Breast epithelium (tissue), 4 donors: ENCODE measurements at places on chromosomes 7 and 10. TPM values are rescaled to one million over a fixed set of nuclear protein-coding genes. Genes with fewer than 3 reads are reported as not detected.

The PTPN20 gene
- total RNA-seq = 5.6 TPM

The WDFY4 gene
- 2.3 TPM for total RNA-seq

The CPA2 gene
- total RNA-seq = not detected

The EFCAB10 gene
- total RNA-seq = not detected

The AUTS2 gene
- total RNA-seq = 81.3 TPM

The AKR1B1 gene
- total RNA-seq = 55.0 TPM

The FOXI2 gene
- not detected for total RNA-seq

The WNT2 gene
- total RNA-seq = 2.4 TPM

The TRIM73 gene
- total RNA-seq = 2.2 TPM

The C7orf57 gene
- not detected for total RNA-seq

- DNase-seq = no peak
Measured at GRCh38 chr7:36895192-36895591, 170.9 kb upstream of the AOAH start.

DNA sequence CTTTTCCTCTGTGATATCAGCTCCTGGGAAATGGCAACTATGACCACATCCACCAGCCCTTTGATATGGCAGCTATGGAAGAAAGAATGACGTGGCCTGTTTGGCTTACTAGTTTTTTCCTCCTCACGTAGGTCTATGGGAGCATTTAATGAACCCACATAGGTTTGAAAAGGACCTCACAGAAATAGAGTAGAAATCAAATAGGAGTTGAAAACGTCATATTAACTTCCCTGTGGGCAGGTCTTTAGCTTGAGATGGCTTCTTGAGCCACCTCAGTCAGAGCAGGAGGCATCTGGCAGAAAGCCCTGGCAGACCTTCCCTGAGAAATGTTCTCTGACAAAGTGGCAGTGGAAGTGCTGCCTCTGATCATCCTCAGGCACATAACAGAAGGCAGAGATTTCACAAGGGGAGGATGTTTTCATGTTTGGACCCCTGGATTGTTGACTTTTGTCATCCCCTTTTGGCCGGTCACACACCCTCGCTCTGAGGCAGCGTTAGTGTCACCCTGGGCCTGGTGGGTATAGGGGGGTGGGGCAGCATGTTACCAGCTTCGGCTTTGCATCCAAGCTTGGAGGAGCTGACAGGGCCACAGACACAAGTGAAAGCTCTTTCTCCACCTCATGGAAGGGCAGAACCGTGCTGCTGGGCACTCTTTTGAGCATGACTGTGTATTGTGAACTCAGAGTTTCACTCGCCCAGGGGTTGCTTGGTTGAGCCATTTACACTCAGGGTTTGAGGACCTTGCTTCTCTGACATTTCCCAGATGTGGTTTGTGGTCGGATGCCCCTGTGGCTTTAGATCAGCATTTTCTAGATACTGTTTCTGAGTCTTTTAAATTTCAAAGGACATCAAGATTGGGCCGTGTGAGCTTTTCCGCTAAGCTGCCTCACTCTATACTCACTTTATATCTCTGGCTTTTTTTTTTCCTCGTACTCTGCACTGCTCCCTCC, 184.2 kb downstream of the STK31 start:
- no peak for DNase-seq

DNA sequence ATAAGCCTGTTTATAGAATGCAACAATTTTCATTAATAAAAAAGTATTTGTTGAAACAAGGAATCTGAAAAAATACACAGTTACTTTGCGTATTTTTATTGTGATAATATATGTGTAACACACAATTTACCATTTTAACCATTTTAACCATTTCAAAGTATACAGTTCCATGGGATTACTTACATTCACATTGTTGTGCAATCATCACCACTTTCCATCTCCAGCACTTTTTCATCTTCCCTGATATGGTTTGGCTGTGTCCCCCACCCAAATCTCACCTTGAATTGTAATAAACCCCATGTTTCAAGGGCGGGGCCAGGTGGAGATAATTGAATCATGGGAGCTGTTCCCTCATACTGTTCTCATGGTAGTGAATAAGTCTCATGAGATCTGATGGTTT, 61.3 kb upstream of the GLCCI1 start:
- DNase-seq = no peak

DNA sequence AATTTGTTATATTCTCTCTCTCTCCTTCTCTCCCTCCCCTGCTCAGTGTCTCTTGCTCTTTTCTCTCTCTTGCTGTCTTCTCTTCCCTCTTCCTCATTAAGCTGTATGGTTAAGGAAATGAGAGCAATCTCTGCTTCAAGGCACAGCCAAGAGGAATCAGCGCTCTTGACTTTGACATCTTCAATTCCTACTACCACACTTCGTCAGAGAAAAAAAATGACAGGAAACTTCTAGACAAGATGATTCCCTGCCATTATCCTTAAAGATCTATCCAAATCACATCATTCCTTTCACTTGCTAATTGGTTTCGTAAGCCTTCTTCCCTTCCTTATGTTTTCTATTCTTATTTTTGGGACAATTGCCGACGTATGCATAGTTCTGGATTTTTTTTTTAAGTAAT, 425.0 kb downstream of the KCNMA1 start:
- DNase-seq = no peak

DNA sequence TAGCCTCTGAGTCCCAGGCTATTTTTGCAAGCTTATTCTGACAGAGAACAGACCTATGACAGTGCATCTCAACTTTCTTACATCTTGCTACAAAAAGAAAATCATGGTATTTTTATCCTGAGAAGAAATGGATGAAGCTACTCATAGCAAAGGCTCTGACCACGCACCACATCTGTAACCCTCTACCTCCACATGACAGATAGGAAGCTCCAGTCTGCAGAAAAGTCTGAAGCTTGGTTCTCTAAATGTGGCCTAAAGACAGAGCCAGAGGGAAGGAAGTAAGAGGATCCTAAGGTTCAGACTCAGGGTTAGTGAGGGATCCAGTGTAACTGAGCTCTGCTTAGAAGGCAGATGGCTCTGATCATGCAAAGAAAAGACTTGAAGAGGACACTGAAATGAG, 58.4 kb upstream of the ABCB5 start:
- no peak for DNase-seq

GRCh38 chr10:110530131-110530831, 32.6 kb downstream of the DUSP5 start:
- DNase-seq = peak; percentile 54

- no peak for DNase-seq
Measured at GRCh38 chr10:78545756-78546155, 512.1 kb downstream of the RPS24 start.

DNA sequence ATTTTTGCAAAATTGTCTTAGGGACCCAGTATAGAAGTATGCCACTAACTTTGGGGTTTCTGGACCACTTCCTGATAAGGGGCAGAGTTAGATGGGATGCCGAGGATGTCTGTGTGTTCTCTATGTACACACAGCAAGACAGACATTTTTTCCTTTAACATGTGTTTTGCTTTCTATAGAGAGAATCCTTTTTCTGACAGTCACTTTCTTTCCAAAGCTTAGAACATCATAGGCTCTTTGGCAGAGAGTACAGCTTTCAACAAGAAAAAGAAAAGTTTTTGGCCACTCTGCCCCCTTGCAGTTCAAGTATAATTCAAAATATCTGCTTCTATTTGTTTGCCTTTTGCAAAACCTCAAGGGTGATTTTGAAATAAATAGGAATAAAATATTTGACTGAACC, 44.1 kb downstream of the PAPSS2 start:
- no peak for DNase-seq

- DNase-seq = no peak
Measured at GRCh38 chr10:80382989-80383388, 25.4 kb upstream of the PRXL2A start.

DNA sequence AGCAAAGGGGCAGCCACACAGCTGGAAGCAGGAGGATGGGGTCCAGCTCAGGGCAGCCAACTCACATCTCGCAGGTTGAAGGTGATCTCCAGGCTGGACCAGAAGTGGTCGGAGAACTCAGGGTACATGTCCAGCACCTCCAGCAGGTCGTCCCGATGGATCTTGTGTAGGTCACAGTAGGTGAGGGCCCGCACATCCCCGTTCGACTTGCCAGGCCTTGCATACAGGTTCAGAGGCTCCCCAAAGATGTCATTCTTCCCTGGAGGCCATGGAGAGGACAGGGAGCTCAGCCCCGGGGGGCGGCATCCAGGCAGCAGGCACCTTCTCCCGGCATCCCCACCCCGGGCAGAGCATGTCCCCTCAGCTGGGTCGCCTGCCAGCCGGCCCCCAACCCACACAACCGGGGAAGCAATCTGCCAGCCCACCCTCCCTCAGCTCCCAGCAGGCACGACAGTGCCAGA, 29.3 kb downstream of the KCNH2 start:
- DNase-seq = peak; percentile 34

DNA sequence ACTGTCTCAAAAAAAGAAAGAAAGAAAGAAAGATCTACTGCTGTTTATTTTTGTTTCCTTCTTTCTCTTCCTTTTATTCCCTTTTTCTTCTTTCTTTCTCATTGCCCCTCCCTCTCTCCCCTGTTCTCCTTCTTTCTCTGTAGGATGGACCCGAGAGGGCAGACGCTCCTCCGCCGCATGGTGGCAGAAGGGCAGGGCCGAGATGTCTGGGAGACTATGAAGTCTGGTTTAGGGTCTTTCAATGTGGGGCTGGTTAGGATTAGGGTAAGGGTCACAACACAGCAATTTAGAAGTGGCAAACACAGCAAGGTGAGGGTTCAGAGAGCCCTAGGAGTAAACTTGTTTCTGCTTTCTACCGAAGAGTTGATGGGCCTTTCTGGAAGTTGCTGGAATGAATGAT, 45.7 kb upstream of the RASGEF1A start:
- no peak for DNase-seq

DNA sequence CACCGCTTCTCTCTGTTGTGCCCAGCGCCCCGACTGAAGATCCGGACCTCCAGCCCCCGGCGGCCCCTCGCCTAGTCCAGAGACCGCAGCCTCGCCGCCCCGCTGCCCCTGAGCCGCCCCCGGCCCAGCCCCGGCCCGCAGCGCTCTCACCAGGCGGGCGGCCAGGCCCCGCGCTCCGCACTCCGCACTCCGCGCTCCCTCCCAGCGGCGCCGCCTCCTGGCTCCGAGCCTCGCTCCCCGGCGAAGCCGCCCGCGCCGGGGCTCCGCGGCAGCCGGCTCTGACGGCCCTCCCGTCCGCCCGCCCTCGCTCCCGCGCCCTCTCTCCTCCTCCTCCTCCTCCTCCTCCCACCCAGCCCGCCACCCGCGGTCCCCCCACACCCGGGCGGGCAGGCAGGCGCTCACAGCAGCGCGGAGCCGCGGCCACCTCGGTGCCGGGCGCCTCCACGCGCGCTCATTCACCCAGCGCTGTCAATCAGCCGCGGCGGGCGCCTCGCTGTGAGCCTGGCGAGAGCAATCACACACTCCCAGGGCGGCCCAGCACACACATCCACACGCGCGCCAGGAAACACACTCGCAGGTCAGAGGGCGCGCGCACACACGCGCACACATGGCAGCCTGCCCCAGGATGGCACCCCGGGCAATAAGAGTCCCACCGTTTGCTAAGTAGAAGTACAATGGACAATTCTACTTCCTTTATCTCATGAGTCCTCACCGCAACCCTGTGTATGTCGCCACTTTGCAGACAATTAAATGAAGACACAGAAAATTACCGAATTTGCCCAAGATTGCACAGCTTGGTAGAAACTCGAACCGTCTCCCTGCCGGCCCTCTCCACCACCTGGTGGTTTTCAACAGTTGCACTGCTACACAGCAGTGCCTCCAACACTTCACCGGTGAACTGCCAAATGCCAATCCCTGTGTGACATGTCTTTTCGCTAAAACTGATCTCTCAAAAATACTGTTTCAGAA, at the start of gene PRRT4:
Gene PRRT4 (minus strand): TSS at position 280 of the 969 bp plus-strand sequence.
- no peak for DNase-seq

GRCh38 chr10:87652261-87652660, 7.4 kb upstream of the PAPSS2 start:
- no peak for DNase-seq
